GM12892 (cell line): ENCODE measurements at places on chromosomes 1 and 21.

- no peak for DNase-seq
Observed at GRCh38 chr1:178564086-178564782, 51.3 kb downstream of the TEX35 start.

- no peak for DNase-seq
Observed at GRCh38 chr1:168433238-168433637, 110.6 kb downstream of the XCL2 start.

DNA sequence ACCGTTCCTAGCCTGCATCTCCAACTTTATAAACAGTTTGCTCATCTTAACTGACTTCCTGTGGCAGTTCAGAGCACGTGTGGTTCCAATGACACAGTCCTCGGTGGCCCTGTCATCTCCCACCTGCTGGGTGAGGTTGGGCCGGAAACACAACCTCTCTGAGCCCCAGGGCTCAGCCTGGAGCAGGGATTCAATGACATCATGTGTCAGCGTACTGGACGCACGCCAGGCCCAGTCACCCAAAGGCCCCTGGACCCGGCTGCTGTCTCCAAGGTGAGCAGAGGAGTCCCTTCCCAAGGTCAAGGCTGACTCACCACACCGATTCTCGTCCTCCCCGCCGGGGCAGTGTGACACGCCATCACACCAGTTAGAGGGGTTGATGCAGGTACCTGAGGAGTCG, 19.9 kb downstream of the TMPRSS2 start:
- DNase-seq, result no peak

DNA sequence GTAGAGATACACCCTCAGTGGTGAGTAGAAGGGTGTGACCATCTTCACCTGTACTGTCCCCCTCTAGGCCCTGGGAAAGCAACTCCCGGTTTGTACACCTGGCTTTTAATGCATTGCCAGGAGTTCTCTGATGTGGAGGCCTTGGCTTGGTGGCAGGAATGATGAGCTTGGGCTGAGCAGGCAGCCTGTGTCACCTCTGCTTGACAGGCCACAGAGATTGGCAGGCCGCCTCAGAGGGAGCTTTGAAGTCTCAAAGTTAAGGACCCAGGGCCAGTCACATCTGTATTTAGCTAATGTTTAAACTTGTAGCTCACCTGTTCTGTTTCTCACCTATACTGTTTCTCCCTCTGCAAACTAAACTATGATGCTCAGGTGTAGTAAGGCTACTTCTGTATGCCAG, 28.5 kb downstream of the HUNK start:
- no peak for DNase-seq

GRCh38 chr1:162734047-162734446, 56.5 kb upstream of the HSD17B7 start:
- no peak for DNase-seq

DNA sequence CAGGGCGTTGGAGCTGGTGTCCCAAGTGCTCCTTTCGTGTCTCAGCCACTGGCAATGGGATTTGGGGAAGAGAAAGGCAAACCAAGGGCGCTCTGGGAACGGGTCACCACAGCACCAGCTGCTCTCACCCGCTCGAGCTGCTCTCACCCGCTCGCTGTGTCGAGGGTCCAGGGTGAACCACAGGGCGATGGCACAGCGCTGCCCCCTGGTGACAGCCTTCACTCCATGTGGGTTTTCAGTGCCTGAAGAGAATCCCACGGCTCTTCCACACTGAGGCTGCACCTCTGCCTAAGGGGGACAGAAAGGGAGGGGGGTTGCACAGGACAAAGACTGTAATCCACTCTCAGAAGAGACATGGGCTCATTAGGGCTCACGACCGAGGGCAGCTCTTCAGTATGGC, 7.1 kb upstream of the CLDN19 start:
- no peak for DNase-seq

DNA sequence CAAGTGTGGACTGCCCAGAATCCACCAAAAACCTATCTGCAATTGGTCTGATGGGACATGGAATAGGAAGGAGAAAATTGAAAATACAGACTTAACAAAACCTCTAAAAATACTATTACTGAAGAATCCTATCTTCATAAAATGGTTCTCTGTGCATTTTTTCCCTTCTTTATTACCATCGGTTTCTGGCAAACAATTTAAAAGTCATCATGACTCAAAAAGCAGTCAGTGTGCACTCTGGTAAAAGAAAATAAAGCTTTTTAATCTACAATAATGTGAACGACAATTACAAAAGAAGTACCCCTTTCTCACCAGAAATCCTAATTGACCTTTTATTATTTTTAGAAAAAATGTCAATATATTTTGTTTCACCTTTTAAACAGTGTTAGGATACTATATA, 186.3 kb downstream of the TPR start:
- DNase-seq, result no peak

DNA sequence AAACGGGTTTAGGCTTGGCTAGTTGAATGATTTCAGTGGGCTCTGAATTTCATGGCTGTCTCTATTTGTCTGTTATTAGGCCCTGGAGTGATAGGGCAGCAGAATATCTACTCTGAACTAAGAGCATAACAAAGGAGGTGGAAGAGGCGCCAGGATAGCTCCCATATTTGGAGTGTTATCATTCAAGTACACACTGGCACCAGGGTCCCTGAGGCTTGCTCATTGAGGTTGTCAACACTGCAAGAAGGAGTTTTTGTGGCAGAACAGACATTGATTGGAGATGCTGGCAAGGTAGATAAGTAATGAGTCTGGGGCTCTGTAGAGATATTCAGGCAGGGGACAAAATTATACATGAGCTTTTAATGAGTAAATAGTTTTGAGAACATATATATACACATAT, 1748.4 kb downstream of the MRPL39 start:
- DNase-seq, result no peak

GRCh38 chr1:234901491-234902049, 227.1 kb downstream of the TOMM20 start:
- DNase-seq, result no peak

DNA sequence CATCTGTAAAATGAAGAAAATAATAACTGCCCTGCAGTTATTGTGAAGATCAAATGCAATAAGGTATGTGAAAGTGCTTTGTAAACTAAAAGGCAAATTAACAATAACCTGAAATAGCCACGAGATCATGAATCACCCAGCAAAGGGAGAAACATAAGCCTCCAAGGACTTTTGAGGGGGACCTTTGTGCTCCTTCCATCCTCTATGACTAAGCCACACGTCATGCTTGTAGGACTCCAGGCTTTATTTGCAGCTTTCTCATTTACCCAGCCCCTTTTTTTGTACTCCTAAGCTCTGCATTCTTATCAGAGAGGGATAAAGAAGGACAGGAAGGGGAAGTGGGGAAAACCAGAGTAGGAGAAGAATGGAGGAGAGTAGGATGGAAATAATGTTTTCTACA, 115.1 kb downstream of the PROX1 start:
- no peak for DNase-seq

DNA sequence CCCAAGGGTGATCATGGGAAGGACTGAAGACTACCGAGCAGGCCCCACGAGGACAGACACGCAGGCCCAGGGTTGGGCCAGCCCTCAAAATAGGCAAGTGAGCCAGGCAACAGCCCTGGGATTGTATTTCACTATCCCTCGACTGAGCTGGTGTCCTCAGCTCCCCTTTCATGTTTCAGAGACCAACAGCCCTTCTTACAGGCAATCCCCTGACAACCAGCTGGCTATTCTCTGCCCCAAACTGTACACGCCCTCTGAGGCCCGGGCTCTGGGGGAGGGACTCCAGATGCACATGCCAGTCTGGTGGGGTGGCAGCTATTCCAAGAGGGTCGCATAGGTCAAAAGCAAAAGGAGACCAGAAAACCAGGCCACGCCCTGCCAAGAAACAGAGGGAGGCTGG, 243.0 kb downstream of the TOMM20 start:
- no peak for DNase-seq

DNA sequence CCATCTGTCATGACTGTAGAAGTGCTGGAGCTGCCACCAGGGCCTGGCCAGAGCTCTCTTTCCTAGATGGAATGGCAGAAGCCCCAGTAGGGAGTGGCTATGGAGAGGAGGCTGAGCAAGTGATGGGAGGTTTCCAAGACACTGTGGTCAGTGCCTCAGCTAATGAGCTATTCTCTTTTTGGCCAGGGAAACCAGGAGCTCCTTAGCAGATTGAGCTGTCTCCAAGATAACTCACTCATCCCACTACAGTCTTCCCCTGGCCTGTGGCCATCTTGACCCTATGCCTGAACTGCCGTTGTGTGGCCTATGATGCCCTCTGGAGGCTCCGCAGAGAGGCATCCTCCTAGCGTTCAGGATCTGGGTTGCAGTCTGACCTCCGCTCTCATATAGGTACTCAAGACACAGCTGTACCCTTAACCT, 60.5 kb downstream of the ERI3 start:
- DNase-seq, result no peak

DNA sequence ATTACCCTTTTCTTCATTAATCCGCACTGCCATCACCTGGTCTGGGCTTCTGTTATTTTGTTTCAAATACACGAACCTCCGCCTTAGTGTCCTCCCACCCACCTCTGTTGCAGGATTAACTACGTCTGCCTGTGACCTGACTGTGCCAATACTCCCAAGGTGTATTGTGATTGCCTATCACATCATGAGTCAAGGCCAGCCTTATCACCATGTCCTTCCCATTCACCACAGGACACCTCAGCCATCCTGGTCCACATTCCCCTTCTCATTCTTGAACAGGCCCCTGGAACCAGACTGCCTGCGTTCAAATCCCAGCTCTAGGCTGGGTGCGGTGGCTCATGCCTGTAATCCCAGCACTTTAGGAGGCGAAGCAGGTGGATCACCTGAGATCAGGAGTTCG, 14.4 kb downstream of the F11R start:
- DNase-seq, result no peak

GRCh38 chr21:14541841-14542490, 4.1 kb downstream of the SAMSN1 start:
- DNase-seq, result no peak

DNA sequence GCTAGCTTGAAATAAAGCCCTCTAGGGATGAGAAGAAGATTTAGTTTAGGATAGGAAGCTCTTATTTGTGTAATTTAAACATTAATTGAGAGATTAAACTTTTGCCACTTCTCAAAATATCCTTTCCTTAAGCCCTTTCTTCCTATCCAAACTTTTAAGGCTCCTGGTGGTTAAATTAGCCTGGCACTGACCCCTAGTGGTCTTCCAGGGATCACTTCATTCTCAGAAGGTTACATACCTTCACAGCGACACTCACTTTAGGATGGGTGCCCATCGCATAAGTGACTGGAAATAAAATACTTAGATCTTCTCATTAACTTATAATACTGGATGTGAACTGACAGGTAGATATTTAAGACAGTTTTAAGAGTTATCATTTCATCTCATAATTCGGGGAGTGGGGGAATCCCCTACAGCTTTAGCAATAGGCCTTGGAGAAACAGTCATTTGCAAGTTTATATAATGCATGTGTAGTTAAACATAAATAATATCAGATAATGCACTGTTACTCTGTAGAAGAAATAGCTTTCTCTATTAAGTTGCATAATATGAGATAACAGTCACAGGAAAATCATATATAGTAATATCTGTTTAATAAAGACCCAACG, 7.4 kb downstream of the LHX9 start:
- no peak for DNase-seq

GRCh38 chr1:244361764-244362473, 89.8 kb downstream of the ADSS2 start:
- no peak for DNase-seq

DNA sequence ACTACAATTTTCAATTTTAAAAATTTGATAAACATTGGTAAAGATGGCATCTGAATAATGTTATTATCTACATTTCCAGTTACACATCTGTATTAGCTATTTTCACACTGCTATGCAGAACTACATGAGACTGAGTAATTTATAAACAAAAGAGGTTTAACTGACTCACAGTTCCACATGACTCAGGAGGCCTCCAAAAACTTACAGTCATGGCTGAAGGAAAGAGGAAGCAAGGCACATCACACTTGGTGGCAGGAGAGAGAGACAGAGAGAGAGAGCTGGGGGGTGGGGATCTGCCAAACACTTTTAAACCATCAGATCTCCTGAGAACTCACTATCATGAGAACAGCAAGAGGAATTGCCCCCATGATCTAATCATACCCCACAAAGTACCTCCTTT, 850.0 kb downstream of the LTN1 start:
- DNase-seq, result no peak

DNA sequence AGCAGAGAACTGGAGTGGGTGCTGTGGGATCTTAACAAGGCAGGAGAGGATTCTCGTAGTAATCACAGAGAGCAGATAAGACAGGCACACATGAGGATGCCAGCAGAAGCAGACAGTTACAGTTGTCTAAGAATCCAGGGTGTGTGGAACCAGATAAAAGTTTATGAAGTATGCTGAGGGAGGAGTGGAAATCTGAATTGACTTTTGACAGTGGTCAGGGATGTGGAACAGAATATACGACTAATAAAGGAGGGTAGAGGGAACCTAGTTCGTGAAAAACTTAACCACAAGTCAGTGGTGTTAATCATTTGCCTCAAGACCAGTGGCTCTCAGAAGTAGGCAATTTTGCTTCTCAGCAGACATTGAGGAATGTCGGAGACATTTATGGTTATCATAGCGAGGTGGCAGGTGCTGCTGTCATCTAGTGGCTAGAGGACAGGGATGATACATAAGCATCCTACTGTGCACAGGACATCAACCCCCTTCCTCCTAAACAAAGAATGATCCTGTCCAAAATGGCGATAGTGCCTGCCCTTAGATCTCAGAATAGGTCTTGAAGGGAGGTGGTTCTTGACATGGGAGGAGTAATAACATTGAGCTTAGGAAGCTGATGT, 3.0 kb downstream of the LRRC8D start:
- DNase-seq, result no peak

GRCh38 chr1:89298461-89298860, 25.8 kb upstream of the GBP5 start:
- DNase-seq, result no peak

DNA sequence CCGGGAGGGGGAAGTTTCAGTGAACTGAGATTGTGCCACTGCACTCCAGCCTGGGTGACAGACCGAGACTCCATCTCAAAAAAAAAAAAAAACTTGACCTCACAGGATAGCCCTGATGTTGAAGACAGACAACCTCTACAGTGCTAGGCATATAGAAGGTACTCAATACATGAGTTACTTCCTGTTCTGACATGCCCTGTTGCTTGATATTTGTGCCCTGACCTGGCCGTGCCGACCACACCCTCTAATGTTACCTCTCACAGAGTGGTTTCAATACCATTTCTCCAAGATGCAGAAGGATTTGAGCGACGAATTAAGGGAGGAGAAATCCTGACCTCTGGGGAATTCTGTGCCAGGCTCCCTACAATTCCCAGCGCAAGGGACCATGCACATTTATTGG, 5.2 kb downstream of the PTAFR start:
- no peak for DNase-seq

DNA sequence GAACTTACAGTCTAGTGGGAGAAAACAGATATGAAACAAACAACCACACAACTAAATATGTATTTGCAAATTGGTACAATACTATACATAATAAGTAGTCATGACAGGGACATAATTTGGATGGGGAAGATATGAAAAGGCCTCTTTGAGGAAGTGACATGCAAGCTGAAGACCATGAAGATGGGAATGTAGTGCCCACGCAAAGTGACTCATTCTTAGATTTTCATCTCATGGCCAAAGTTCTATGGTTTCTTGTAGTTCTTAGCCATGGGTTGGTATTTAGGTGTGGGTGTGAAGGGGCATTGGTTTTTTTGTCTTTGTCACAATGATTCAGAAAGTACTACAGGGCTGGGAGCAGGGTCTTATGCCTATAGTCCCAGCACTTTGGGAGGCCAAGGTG, 105.4 kb upstream of the FAM78B start:
- no peak for DNase-seq

- no peak for DNase-seq
Observed at GRCh38 chr1:87213135-87213515, 115.6 kb upstream of the LMO4 start.

- DNase-seq, result no peak
Observed at GRCh38 chr1:59766227-59766855, 48.4 kb upstream of the HOOK1 start.

GRCh38 chr1:212285685-212286555, 710 bp downstream of the PPP2R5A start:
- DNase-seq, result peak; percentile 38
